Dermis blood vessel endothelial cell (primary cell): ENCODE measurements at places on chromosomes 16 and 17.

DNA sequence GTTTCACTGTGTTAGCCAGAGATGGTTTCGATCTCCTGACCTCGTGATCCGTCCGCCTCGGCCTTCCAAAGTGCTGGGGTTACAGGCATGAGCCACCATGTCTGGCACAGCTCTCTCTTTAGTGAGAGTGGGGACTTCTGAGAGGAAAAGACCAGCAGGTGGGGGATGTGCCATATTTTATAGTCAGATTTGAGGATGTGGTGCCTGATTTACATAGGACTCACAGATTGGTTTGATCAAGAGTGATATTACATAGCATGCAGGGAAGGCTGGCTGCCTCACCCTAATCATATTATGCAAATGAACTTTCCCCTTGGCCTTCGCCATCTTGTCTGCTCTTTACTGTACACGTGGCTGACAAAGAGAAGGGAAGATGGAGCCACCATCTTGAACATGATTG, 28.1 kb upstream of the MAPK3 start:
- no peak for DNase-seq

- peak; percentile 78 for DNase-seq
Observed at GRCh38 chr16:1533443-1533951, at the start of gene TMEM204. Gene TMEM204 (plus strand): TSS chr16:1533666. CDS start chr16:1534276, 610 bp downstream.

DNA sequence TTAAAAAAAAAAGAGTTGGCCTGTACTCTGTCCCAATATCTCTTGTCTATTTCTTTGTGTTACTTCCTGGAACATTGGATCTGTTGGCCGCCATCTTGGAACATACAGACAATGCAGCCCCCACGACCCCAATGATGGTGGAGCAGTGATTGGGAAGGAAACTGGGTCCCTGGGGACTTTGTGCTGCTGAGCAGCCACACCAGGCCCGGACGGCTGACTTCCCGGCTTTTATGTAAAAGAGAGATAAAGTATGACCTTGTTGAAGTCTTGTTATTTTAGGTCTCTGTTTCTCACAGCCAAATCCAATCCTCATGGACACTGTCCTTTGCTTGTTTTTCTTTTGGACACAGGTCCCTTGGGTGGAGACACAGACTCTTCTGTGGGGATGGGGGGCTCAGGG, 204.5 kb downstream of the SALL1 start:
- no peak for DNase-seq

DNA sequence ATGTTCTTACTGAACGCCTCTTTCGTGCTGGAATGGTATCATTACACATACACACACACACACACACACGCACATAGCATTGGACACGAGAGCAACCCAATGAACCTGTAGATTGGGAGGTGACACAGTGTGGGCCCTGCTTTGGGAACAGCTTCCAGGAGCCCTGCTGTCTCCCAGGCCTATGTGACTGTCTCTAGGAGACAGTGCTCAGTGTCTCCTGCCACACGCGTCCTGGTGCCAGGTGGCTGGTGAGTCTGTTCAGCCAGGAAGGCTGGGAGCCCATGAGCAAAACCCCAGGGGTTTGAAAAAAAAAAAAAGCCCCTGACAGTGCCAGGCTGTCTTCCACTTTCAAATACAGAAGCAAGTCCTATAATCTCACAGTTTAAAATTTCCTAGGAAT, 2.4 kb upstream of the SPOP start:
- no peak for DNase-seq

DNA sequence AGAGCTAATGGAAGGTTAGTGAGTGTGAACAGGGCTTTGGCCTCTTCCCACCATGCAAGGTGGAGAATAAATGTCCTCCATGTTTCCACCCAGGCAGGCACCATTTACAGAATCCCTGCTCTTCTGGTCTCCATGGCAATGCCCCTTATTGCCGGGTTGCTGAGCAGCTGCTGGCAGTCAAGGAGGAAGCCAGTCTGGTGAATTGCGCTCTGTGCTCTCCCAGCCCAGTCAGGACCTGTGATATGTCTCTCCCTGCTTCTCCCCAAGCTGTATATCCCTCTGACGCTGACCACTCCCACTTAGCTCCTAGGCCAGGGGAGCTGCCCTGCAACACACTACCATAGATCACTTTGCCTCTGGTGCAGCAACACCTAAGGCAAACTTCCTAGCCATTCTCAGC, 402.1 kb upstream of the ERCC4 start:
- no peak for DNase-seq

GRCh38 chr17:17508646-17509591, 12.7 kb upstream of the RASD1 start:
- DNase-seq = no peak

DNA sequence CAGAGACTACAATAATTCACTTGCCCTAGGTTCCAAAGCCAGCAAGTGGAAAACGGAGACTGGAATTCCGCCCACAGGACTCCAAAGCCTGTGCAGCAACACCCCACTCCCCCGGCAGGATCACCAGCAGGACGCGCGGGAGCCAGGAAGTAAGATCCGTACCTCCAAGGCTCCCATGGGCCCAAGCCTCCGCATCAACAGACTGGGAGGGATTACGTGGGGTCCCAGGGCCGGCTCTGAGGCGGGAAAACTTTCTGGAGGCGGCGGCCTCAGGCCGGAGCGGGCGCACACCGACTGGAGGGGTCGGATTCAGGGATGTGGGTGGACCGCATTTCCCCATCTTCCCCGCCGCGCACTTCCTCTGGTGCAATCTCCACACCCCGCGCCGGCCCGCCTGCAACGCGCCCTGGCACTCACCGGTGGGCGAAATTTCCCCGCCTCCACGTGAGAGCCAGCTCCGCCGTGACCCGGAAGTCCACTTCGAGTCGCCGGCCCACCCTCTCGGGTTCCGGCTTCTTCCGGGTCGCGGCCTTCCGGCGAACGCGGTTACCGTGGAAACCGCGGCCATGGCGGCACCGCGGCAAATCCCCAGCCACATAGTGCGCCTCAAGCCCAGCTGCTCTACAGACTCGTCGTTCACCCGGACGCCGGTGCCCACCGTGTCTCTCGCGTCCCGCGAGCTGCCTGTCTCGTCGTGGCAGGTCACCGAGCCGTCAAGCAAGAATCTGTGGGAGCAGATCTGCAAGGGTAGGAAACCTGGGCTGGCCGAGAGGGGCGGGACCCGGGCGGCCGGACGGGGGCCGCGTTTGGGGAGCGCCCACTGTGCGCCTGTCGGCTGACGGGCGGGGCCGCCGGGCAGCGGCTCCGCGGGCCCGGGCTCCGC, at the start of the genes IQCK and KNOP1:
TSS of gene IQCK (plus strand) at position 531 of the 883 bp plus-strand sequence. CDS start at position 567, 36 bp downstream.
TSS of gene KNOP1 (minus strand) at position 487 of the 883 bp plus-strand sequence. CDS start 3,192 bp downstream, outside the sequence.
- peak; percentile 94 for DNase-seq

GRCh38 chr16:81885976-81886586, 107.0 kb downstream of the PLCG2 start:
- peak; percentile 71 for DNase-seq

DNA sequence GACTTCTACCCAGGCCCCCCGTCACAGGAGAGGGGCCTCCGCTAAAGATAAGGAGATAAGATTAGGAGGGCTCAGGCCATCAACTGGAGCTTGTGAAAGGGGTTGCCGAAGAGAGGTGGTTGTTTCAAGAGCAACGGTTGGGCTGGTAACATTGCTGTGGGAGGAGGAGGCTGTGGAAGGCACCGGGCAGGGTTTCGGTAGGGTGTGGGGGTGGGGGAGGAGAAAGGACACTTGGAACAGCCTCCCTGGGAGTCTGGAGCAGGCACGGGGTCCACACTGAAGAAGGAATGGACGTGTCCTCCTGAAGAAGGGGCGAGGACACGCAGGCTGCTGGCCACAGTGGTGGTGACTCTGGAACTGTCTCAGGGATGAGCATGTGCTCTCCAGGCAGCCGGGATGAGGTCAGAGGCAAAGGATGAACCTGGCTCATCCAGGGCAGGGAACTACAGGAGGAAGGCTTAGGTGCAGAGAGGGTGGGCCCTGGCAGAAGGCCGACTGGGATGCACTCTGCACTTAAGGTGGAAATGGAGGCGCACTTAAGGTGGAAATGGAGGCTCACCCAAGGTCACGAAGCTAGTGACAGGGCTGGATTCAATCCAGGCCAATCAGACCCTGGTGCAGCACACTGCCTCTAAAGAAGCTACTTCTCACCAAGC, 1.2 kb upstream of the EPX start:
- DNase-seq = no peak

DNA sequence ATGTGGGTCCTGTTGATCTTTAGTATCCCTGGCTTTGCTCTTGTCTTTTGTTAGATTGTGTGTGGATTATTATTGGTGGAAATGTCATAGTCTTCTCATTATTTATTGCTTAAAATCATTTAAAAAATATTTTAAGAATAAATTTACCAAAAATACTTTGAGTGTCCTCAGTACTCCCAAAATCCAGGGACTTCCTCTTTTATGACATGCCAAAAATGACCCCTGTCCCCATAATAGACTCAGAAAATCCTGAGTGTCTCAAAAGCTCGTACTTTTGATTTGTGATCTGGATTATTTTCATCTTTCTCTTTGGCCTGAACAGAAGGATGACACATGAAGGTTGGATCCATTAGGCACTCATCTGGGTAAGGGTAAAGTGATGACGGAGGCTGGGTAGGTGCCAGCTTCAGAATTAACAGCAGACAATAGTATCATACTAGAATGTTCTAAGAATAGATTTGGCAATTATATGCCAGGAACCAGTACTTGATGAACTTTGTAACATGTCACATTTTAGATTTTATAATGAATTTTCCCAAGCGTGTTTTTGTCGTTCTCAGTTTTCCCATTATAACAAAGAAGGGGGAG, 602.2 kb upstream of the CDH8 start:
- DNase-seq = no peak

GRCh38 chr17:57498443-57498842, 242.1 kb downstream of the MSI2 start:
- no peak for DNase-seq

GRCh38 chr16:11554053-11554452, 32.7 kb downstream of the LITAF start:
- DNase-seq = no peak

GRCh38 chr16:56423584-56424403, 1.6 kb downstream of the AMFR start:
- peak; percentile 15 for DNase-seq

- peak; percentile 78 for DNase-seq
Observed at GRCh38 chr17:40340880-40341807, 23.4 kb downstream of the GJD3 start.

DNA sequence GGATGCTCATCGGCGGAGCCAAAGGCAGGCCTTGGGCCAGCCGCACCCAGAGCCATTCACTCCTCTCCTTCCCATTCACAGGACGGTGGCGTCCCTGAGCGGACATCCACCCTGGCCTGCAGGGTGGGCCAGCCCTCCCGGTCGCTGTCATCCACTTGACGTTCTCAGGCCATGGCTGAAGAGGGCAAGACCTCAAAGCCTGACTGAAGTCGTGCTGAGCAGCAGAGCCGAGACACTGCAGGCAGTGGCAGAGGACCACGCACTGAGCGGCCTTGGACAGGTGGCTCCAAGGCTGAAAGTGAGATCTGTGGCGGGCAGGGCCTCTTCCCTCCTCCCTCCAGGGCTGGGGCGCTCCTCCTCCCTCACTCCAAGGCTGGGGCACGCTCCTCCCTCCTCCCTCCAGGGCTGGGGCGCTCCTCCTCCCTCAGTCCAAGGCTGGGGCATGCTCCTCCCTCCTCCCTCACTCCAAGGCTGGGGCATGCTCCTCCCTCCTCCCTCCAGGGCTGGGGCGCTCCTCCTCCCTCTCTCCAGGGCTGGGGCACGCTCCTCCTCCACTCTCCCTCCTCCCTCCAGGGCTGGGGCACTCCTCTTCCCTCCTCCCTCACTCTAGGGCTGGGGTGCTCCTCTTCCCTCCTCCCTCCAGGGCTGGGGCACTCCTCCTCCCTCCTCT, 24.1 kb downstream of the GNPTG start:
- DNase-seq = no peak

GRCh38 chr16:66551348-66551759, 1.0 kb upstream of the CKLF start:
- peak; percentile 40 for DNase-seq

DNA sequence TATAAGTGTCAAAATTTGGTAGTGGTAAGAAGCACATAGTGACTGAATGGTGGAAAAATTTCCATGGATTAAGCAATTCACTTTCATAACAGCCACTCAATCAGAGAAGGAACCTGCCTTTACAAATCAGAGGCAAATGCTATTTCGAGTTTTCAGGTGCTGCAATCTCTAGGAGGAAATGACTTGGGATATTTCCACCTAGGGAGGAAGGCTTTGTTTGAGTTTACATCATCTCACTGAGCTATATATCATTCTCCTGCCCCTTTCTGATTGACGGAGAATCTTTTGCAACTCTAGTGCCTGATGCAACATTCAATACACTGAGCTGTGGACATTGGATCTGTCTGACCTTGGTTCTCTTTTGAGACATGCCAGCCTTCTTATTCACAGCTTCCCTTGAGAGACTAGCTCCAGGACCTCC, 26.3 kb downstream of the MARCHF10 start:
- DNase-seq = no peak

- DNase-seq = no peak
Observed at GRCh38 chr17:78484271-78485246, 92.6 kb downstream of the DNAH17 start.

DNA sequence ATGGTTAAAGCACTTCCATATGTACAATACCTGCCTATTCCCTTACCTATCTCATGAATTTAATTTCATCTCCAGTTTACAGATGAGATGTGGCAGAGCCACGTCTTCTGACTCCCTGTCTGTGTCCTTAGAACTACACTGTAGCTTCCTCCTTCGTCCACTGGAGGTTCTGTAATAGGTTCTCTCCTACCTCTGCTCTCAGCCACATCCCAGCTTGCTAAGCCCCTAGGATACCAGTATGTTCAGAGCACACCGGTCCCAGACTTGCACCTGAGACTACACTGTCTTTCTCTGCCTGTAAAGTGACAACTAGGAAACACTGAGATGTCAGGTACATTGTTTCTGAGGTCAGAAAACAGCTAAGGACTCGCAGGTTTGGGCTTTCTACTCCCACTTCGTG, 3.8 kb upstream of the RASL10B start:
- DNase-seq = no peak

GRCh38 chr17:909642-910323, 69.8 kb downstream of the NXN start:
- peak; percentile 70 for DNase-seq

DNA sequence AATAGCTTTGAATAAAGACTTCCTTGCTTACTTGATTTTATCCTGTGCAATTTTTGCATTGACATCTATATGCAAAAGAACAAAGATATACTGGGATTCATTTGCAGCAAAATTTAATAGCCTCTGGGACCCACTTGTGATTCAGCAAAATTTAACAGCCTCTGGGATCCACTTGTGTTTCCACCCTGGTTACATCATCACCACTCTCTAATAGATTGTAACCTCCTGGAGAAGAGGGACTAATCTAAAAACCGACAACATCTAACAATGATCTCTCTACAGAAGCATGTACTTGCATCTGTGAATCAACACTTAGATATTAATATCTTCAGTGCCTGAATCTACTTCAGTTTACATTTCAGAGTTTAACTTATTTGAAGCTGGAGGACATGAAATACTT, 202.0 kb upstream of the CPHXL start:
- DNase-seq = no peak
